ENCODE measurements at places on chromosomes 2 and 18.

DNA sequence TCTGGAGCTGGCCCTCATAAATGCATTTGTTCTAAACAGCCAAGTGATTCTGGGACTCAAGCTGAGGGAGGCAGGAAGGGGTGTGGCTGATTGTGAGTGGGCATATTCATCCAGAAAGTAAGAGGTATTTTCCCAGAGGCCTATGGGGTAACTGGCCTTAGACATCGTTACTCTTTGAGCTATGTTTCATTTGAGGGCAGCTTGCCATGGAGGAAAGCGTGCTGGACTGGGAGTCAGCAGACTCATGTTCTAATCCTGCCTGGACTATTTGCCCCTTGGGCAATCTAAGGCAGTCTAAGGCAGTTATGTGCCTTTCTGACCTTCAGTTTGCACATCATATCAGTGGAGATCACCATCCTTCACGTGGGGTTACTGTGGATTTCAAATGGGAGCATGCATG, 93.5 kb upstream of the SLC14A2 start:
- no peak for DNase-seq

DNA sequence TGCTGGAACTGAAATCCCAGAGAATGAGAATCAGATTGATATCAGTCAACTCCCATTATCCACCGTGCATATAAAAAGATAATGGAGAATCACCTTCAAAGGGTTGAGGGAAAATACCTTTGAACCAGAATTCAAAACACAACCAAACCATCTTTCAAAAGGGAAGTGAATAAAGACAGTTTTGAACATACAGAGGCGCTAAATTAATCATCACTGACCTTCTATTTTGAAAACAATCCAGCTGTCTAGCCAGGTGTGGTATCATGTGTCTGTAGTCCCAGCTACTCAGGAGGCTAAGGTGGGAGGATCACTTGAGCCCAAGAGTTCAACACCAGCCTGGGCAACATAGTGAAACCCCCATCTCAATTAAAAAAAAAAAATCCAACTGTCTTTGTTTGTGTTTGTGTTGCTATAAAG, 63.6 kb downstream of the TRABD2A start:
- no peak for DNase-seq

DNA sequence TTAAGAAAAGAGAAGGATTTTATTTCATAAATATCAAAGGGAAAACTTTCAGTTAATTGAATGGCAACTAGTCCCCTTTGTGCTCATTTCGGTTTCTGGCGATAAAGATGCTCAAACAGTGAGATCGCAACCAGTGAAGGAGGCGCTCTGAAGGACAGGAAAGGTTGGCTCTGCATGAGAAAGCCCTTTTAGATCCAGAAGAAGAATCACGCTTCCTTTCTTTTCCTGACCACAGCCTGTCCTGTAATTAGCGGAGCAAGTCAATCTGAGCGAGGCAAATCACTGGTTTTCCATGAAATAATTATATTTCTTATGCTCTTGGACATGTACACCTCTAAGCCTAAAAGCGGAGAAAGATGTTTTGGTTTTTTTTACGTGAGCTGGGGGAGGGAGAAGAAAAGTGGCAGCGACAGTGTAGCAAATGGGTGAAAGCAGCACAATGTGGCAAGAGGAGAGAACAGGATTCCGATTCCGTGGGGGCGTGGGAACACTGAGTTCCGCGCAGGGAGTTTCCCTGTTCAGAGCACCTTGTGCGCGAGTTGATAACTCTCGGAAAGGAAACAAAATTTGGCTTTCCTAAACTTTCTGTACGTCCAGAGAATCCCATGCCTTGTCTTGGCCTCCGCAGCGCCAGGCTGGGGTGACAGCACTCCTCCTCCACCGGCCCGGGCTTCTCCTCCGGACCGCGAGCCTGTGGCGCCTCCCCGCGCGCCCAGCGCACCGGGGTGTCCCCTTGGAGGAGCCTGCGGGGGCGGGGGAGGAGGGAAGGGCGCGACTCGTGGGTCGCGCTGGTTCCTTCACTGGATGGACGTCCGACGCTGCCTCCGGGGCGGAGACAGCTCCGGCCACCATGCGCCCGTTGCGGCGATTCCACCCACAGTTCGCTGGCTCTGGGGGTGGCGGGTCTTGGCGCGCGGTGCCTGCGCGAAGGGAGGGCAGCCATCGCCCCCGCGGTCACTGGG, 620 bp upstream of the SLC9A2 start:
- no peak for DNase-seq

DNA sequence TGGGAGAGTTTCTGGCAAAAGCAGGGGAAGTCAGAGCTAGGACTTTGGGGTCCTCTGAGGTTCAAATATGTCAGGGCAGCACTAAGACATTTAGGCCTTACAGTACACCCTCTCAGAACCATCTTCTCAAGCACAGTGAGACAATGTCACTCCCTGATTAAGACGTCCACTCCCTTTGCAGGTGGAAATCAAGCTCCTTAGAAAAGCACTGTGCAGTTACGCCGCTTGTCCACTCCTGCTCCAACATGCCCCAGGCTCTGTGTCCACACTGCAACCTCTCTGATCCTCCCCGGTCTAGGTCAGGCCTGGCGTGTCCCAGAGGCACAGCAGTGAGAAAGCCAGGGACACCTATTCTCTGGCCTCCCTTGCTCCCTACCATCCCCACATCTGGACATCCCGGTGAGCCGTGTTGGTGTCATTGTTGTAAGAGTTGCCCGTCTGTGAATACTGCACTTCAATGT, 528.6 kb upstream of the ID2 start:
- no peak for DNase-seq

- DNase-seq: no peak
These were observed 99.7 kb downstream of the TTN start for GRCh38 chr2:178707476-178707875.

- DNase-seq: no peak
These were observed 114.5 kb downstream of the METTL8 start for GRCh38 chr2:171319164-171319810.

DNA sequence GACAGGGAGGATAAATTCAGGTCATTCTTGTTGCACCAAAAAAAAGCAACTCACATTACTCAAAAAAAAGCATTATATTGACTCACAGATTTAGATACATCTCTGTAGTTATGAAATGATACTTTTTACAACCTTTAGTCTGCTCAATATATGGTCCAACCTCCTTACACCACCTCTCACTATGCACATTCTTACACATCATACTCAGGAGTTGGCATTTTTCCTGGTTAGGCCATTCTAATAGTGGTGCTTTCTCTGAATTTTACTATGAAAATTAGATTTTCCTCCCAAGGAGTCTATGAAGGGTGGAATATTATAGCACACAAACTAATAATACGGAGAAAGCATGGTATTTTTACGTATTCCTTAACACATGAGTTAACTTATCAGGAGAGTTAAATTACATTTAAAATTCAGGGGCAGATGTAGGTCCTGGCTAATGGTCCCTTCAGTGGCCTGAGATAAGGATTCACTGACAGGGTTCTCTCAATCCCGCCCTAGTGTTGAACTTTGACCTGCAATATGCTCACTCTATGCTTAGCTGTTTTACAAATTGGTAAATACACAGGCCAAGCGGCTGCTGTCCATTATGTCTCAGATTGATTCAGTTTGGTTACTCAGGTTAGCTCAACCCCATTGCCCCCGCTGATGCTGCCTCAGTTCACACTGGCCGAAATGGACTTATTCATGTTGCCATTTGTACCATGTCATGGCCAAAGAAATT, 153.6 kb downstream of the NCKAP5 start:
- no peak for DNase-seq

DNA sequence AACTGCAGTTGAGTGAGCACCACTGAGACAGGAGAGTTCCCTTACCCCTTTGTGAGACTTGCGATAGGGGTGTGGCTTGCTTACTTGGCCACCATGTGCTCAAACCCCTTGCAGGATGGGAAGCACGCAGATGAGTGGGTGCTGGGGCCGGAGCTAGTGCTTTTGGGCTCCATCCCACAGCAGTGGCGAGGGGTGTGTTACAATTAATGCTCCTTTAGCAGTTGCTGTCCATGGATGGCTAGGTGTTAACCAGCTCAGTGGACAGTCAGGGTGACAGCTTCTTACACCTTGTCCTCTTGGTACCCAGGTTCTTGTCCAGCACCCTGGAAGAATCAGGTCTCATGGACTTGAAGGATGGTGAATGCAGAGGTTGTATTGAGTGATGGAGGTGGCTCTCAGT, 103.9 kb downstream of the SH3RF3 start:
- no peak for DNase-seq

GRCh38 chr2:67792191-67792590, 270.6 kb downstream of the C1D start:
- no peak for DNase-seq

Data from NCI-H446 treated with DMSO at 0.1 percent for 48 hours (cell line).